ENCODE measurements at places on chromosomes 16 and 17.
A peak's percentile ranks its signal among the peaks of the same experiment; 100 is the strongest.

DNA sequence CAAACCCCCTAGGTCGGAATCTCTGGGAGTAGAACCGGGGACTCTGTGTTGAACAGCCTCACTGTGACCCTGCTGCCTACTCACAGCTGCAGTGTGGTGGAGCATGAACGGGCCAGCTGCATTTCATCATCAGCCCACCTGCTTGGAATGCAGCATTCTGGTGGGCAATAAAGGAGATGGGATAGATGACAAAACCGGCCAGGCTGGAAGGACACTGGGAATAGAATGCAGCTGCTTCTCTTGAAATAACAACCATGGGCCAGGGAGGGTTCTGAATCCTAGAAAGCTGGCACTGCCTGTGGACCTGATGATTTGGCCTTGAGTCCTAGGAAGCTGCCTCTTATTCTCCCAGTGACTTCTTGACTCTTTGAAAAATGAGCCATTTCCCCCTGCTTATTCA lies 23.5 kb downstream of the CFAP97D1 start:
- DNase-seq, result no peak

DNA sequence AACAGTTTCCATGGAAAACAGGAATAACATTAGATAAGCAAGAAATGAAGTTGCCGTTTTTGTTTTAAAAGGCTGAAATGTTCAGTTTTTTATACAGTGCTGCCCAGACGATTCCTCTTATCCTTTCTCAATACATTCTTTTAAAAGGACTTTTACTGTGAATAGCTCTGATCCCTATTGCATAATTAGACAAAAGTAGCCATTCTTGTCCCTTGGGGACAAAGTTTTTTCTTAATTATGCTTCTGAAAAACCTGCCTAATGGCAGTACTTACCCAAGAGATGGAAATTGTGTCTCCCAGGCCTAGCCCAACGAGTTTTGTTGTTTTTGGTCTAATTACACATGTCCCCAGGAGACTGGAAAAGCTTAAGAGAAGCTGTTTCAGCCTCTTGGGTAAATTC lies 27.6 kb downstream of the NXPH3 start:
- no peak for DNase-seq

DNA sequence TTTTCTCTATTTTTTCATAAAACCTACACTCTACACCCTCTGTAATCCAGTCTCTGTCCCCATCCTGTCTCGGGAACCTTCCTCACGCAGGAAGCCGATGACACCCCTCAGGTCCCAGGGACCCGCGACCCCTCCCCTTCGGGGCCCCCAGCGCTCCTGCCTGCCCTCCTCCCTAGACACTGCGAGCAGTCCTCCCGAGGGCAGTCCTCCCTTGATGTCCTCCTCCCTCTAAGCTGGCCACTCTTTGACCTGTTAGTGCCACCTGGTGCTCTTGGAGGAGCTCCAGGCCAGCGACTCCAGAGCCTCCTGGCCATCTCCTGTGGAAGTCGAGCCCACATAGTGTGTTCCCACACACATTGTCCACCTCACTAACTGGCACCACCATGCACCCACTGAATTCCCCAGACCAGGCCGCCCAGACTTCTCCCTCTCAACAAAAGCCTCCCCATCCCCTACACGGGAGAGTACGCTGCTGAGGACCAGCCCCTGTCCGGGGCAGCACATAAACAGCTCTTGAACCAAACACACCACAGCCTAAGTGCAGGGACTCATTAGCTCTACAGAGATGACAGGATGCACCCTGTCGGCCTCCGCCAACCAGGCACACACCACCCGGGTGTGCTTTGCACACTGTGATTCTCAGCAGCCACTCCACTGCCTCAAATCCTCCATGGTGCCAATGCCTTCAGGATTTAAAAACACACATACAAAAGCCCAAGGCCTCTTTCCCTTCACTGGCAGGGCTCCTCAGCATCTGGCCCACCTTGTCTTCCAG lies 9.3 kb downstream of the OSBPL7 start:
- DNase-seq, result no peak

- no peak for DNase-seq
These were observed 7.9 kb upstream of the MFSD6L start for GRCh38 chr17:8806926-8807550.

DNA sequence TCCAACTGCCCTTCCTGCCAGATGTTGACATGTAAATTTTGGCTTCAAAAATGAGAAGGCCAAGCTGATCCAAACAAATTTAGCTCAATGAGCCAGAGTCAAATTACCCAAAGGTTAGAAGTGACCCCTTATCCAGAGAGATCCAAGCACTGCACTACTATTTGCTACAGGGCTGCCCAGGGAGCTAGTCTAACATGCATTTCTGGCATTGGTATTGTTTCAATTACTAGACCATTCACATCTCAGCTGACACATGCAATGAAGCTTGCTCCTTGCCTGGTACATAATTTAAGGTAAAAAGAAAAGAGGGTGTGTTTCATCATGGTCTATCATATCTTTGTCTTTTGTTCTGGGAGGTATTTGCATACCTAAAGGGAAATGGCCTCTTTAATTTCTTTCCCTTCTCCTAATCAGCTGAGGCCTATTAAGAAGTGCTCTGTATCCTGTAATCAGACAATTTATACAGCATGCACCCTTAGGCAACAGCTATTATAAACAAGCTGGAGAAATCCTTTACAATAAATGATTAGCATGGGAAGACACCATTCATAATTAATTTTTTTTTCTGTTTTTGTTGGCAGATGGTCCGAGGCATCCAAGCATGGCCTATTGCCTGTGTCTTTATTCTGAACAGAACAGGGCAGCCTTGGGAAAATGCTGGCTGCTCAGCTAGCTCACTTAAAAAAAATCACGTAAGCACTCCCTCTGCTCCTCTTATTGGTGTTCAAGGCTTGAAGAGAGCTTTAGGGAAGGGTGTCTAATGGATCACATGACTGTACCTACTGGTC lies 161.5 kb upstream of the SALL1 start:
- no peak for DNase-seq

DNA sequence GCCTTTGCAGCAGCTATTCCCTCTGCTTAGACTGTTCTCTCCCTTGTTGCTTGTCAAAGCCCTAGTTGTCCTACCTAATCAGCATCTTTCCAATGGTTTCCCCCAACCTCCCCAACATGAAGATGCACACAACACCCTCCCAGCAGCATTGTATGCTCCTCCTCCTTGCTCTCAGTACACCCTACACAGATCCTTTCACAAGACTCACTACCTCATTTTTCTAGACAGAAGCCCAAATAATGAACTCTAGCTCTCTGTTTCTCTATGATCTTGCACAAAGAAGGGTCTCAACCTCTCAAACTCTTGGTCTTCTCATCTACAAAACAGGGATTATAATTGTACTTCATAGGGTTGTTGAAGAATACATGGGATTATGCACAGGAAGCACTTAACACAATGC lies 19.4 kb downstream of the PSME3IP1 start:
- DNase-seq, result no peak

- DNase-seq, result peak; percentile 64
These were observed 1.4 kb downstream of the GLTPD2 start for GRCh38 chr17:4789951-4790704.

DNA sequence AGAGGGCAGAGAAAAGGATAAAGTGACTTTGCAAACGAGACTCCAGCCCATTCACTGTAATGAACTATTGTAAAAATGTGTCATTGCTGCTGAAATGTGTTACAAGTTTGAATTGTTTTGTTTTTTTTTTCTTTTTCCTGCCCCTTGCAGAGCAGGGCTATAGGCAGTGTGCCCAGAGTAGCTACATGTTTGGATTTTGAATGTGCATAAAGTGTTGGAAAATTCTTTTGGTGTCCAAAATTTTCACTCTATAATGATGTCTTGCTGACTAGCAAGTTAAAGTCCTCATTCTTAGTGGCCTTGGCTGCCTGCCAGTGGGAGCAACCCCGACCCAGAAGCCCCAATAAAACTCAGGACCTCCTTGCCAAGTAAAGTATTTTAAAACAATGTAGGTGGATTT lies 66.5 kb downstream of the IGF2BP1 start:
- DNase-seq, result no peak

GRCh38 chr17:77473615-77474226 lies 333.0 kb downstream of the SEC14L1 start:
- no peak for DNase-seq

GRCh38 chr17:47604598-47604927 lies 45.2 kb upstream of the KPNB1 start:
- no peak for DNase-seq

GRCh38 chr16:19102187-19102872 lies 11.4 kb upstream of the ITPRIPL2 start:
- no peak for DNase-seq

- DNase-seq, result no peak
These were observed 174.2 kb downstream of the KIF2B start for GRCh38 chr17:53996890-53997289.

DNA sequence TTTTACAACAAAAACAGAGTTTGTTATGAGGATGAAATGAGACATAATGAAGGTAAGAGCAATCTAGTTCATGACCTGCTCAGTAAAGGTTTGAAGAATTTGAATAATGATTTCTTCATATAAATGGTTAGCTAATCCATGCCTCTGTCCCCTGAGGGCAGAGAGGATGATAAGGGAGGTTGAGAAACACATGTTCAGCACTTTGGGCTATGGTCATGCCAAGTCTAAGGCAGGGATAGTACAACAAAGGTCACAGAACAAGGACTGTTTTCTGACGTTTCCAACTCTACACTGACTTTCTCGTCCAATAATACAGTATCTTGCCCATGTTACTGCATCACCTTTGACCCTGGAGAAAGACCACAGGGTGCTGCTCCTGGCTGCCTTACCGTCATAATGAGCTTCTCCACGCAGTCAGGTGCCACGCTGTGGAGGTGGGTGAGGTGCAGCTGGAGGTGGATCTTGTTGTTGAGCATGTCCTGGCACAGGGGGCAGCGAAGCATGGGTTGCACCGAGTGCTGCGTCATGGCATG lies 236.7 kb downstream of the ZFHX3 start:
- DNase-seq, result no peak

- DNase-seq, result no peak
These were observed 151.2 kb downstream of the IRX5 start for GRCh38 chr16:55081622-55082590.

DNA sequence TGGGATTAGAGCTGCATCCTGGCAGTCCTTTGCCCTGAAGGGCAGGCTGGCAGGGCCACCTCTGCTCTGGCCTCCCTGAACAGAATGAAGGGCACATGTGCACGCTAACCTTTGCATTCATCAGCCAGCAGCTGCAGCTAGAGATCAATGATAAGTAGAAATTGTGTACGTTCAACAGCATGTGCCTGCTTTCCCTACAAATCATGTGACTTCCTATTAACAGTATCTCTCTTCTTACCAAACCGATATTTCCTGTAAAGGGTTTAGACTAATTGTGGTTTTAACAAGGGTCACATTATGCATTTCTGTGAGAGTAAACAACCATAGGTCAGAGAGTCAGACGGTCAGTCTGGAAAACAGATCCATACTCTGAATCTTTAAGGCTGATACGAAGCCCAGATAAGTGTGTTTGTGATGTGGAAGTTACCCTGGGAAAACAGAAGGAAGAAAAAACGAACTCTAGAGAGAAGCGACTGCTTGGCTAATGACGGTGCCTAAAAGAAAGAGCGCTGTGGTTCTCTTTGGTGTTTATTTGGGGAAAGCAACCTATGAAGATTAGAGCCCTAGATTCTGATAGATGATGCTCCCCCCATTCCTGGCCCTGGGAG lies 219.4 kb downstream of the MAF start:
- DNase-seq, result no peak

GRCh38 chr17:81923302-81924260 lies 4.0 kb downstream of the MAFG start:
- no peak for DNase-seq

DNA sequence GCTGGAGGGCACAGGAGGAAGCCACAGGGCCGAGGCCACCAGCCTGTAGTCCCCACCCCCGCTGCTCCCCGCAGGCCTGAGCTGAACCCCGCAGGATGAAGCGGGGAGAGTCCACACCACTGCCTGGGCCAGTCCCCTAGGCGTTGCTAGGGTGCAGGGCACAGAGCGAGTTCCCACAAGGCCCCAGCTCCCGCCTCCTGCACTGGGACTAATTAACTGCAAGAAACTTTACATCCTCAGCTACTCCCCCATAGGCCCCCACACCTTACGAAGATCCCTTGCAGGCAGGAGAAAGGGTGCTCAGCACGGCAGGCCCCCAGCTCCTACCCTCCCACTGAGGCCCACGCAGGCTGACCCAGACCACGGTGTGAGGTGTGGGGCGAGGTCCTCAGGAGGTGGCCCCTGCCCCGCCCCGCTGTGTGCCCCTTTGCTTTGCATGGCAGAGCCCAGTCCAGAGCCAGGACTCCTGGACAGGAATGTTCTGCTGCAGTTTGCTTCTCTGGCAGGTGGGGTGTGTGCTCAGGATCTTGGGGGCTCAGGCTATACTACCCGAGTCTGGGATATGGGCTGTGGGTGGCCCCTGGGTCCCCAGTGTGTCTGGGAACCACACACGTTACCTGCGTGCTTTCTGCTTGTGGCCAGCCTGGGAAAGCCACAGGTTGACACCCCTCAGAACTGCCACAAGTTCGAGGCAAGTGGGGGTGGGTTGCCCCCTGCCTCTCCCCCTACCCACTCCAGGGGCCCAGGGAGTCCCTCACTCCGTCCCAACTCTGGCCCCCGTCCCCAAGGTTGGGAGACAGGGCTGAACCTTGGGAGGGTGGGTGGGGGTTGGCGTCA lies 1.2 kb downstream of the GNG13 start:
- DNase-seq, result no peak

GRCh38 chr16:48623304-48624016 lies 13.5 kb upstream of the N4BP1 start:
- DNase-seq, result peak; percentile 13

- DNase-seq, result no peak
These were observed 40.5 kb downstream of the FTO start for GRCh38 chr16:53744449-53744848.

DNA sequence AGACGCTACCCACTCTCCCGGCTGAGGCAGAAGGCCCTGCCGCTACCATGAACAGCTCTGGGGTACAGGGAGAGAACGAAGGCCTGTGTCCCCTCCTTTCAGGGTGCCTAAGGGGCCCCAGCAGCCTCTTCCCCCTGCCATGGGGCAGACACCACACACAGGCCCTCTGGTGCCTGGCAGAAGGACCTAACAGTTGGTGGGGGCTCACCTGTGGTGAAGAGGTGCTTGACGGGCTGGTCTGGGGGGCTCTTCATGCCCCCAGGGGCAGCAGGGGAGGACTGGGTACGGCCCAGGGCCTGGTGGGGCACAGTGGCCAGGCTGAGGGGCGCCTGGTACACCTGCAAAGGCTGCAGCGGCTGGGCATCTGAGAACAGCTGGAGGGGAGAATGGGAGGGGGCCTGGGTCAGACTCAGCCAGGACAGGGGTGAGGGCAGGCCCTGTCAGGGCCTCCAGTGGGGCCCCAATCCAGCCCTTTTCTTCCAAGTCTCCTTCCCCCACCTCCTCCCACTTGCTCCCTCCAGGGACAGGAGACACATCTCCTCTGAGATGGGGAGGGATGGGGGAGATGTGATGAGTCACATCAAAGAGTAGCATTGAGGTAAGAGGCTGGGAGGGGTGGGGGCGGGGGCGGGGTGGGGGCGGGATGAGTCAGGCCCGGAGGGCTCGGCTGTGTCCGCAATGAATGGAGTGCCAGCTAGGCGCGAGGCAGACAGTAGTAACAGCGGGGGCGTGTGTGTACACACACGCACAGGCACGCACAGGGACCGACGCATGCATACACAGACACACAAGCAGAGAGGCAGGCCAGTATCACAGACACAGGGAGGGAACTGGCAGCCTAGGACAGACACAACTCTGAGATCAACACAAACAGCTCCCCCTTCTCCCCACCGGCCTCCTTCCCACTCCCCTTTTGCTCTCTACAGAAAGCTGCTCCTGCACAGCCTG lies 16.1 kb downstream of the G6PC3 start:
- DNase-seq, result no peak

- no peak for DNase-seq
These were observed 62.9 kb downstream of the SPECC1 start for GRCh38 chr17:20071824-20072691.
